Epithelial cell of umbilical artery (primary cell): ENCODE measurements at places on chromosomes 2 and 18. TPM values are rescaled to one million over a fixed set of nuclear protein-coding genes. Genes with fewer than 3 reads are reported as not detected.

MAP4K3 gene
- total RNA-seq = 22.1 and 26.6 TPM in 2 replicates

ACOXL gene
- not detected in 2 replicates for total RNA-seq

KCNF1 gene
- total RNA-seq = 2.3 TPM in 1 of 2 replicates, not detected in the other

GAL3ST2 gene
- not detected in 2 replicates for total RNA-seq

SPP2 gene
- total RNA-seq = not detected in 2 replicates

NT5C1B gene
- total RNA-seq = not detected in 2 replicates

PLCD4 gene
- total RNA-seq = 0.97 and 2.1 TPM in 2 replicates

DUSP19 gene
- 1.9 and 3.2 TPM in 2 replicates for total RNA-seq
